ENCODE measurements at places on chromosomes 5 and 9.

- no peak for DNase-seq
Observed at GRCh38 chr9:132943651-132944293, 644 bp downstream of the TSC1 start.

DNA sequence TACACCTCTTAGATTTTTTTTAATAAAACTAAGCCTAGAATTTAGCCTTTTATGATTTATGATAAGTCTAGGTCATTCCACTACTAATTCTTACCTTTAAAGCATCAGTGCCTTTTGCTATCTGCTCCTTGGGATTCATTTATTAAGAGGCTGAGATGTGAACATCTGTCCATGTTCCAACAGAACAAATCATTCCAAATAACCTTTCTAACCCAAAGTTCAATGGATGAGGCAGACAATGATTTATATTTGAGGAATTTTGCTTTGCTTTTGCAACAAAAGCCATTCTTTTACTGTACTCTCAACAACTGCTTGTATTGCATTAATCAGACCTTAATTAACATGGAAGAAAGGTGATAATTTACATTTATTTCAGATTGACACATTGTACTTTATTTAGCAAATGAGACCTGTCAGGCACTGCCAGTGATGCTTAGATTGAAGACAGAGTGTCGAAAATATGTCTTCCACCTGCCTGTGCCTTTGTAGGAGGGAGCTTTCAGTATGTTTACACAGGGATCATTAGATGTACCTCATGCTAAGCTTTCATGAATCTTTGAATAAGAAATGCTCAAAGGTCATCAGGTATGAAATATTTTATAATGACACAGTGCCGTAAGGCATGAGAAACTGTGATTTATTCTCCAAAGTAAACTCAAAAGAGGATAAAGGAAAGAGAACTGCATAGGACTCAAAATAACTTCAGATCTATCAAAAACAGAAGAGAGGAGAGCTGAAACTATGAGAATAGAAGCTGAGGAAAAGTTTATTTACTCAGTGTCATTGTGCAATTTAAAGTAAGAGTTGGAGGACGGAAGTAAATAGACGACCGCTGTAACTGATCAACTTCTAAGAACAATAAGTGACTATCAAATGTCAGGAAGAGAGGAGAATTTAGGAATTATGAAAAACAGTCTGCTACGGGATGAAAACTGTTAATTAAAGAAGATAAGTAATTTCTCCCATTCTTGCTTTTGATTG lies 36.7 kb upstream of the IZUMO3 start:
- no peak for DNase-seq

GRCh38 chr9:136255896-136256890 lies 10.6 kb upstream of the QSOX2 start:
- DNase-seq = no peak

- peak; percentile 31 for DNase-seq
Observed at GRCh38 chr5:33832404-33833236, 59.2 kb downstream of the ADAMTS12 start.

GRCh38 chr9:107827304-107827703 lies 337.7 kb upstream of the KLF4 start:
- DNase-seq = no peak

GRCh38 chr5:178287091-178287790 lies 54.6 kb upstream of the PHYKPL start:
- DNase-seq = peak; percentile 15

DNA sequence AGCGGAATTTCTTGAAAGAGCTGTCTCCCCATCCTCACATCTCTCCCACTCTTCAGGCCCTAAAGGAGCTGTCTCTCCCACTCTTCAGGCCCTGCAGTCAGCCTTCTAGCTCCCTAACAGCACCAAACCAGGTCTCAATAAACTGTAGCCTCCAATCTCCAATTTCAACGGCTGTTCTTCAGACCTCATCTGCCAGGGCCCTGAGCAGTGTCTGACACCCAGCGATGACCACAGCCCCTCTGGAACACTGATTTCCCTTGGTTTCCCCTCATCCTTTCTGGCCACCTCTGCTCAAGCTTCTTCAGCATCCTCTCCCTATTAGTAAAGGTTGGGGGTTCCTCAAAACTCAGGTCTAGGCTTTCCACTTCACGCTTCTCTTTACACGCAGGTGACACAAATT lies 1.6 kb upstream of the P4HA2 start:
- no peak for DNase-seq

DNA sequence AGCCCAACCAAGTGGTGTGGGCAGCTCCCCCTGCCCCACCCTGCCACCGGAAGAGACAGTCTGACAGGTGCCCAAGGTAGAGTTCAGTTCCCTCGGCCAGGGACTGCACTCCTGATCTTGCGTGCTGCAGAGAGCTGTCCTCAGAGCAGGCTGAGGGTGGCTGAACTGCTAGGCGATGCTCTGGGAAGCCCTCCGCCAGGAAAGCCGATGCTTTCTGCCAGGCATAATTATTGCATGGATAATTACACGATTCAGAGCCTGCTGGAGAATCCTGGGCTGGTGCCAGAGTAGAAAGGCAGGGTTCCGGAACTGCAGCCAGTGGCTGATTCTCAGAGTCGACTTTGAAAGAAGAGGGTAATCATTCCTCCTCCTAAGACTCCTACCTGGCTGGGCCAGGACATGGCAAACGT lies 19.3 kb downstream of the KCNIP1 start:
- DNase-seq = peak; percentile 65

DNA sequence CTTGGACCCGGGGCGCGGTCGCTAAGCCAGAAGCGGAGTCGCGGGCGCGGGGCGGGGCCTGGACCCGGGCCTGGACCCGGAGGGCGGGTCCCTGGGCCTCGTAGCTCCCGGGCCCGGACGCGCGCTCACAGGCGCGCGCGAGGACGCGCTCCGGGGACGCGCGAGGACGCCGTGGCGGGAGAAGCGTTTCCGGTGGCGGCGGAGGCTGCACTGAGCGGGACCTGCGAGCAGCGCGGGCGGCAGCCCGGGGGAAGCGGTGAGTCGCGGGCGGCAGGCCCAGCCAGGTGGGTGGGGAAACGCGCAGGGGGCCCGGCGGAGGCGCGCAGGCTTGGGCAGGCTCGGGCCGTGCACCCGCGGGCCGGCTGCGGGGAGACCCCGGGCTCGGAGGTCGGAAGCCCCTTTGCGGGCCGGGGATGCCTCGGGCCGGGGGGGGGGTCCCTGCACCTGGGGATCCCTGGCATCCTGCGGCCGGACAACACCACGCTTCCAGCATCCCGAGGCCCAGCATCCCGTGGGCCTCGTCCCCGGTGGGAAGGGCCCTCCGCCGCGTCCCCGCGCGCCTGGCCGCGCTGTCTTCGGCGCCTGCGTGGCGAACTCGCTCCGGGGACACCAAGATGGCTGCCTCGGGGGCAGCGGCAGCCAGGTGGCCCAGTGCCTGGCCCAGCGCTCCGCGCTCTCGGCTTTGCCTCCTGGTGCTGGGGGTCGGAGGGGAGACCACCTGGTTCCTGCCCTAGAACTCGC lies at the start of gene SFXN1:
SFXN1 (plus strand) TSS at position 177 of the 741 bp plus-strand sequence. CDS start 13,544 bp downstream, outside the sequence.
- DNase-seq = peak; percentile 88

DNA sequence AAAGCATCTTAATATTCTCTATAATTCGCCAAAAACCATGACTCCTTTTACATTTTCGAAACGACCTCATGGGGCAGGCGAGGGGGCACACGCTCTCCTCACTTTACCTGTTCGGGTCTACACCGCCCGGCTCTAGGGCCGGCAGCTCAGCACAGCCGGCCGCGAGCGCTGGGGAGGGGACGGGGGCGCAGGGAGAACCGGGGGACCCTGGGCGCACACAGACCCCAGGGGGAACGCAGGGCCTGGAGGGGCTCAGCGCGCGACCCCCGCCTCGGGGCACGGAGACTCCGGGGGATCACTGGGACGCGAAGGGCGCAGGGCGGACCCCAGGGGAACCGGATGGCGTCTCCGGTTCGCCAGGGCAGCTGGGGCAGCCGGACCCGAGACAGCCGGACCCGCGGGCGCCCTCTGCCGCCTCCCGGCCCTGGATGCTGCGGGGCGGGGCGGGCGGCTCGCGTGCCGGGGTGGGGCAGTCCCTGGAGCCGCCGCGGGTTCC lies at the start of gene AHRR:
AHRR (plus strand) TSS at position 485 of the 496 bp plus-strand sequence. CDS start 22,189 bp downstream, outside the sequence.
- no peak for DNase-seq

- peak; percentile 68 for DNase-seq
Observed at GRCh38 chr9:134643222-134643671, 1.6 kb downstream of the COL5A1 start.

DNA sequence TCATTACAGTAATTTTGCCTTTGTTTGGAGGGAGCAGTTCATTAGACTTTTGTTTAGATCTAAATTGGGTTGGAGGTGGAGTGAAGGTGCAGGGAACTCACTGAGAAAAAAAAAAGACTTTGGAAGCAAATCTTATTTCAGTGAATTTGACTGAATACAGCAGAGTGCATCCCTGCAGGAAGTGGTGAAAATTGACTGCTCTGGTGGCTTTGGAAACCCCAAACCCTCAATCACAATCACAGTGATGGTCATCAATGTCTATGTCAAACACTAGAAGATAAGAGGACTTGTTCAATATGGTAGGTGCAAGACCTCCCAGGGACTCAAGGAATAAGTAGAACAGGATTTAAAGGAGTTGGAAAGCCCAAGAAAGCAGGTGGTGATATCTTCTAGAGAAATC lies 76.0 kb upstream of the RASA1 start:
- DNase-seq = no peak

- DNase-seq = no peak
Observed at GRCh38 chr5:171029401-171029800, 167.6 kb downstream of the RANBP17 start.

- DNase-seq = no peak
Observed at GRCh38 chr5:36666986-36667385, 60.6 kb downstream of the SLC1A3 start.

- no peak for DNase-seq
Observed at GRCh38 chr9:132753593-132753880, 83.3 kb downstream of the GTF3C4 start.

- no peak for DNase-seq
Observed at GRCh38 chr9:4206718-4207117, 93.2 kb downstream of the GLIS3 start.

DNA sequence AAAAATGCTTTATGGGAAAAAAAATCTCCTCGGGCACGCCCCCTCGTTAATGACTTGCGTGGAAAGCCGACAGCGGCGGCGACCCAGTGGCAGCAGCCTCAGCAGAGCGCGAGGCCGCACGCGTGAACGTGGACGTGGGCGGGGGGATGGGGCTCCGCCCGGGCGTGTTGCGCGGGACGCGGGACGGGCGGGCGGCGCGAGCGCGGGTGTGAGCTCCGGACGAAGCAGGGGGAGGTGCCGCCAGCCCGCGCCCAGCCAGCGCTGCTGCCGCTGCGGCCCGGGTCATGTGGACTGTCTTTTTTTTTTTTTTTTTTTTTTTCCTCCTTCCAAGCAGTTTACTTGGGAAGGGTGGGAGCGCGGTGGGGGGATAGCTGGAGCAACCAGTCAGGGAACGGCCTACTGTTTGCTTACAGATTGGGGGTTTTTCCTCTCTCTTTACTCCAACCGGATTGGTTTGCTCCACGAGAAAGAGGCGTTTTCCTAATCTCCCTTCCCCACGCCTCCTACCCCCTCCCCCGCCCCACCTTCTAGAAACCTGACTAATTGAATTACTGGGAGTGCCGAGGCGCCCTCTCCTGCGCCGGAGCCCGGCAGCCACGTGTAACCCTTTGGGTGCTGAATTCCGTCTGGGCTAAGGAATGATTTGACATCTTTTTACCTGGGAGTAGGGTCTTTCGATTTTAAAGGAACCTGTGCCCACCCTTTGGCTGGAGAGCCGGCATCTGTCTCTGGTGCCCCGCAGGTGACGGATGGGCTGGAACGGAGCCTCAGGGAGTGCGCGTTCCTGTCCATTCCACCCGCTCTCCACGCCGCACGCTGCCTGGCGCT lies 1.7 kb upstream of the EFNA5 start:
- peak; percentile 93 for DNase-seq

- DNase-seq = no peak
Observed at GRCh38 chr5:155276231-155276630, 262.7 kb downstream of the KIF4B start.

DNA sequence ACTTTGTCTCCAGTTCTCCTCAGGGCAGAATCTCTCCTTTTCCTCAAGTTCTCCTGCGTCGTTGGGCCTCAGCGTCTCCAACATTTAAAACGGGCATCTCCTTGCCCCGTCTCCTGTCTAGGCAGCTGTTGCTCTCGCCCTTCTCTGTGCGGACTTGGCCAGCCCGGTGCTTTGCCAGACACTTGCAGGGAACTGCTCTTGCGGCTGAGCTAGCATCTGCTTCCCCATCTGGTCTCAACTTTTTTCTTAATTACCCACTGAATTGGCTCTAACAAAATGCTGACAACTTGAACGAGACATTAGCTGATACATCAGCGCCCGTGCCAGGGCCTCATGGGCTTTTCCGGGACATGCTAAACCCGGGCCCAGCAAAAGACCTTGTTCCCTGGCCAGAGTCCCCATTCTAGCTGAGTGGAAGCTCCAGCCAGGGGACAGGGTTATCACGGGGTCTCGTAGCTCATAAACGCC lies 25.1 kb downstream of the ZNF618 start:
- no peak for DNase-seq

- DNase-seq = no peak
Observed at GRCh38 chr5:43648499-43649124, 45.6 kb downstream of the NNT start.

DNA sequence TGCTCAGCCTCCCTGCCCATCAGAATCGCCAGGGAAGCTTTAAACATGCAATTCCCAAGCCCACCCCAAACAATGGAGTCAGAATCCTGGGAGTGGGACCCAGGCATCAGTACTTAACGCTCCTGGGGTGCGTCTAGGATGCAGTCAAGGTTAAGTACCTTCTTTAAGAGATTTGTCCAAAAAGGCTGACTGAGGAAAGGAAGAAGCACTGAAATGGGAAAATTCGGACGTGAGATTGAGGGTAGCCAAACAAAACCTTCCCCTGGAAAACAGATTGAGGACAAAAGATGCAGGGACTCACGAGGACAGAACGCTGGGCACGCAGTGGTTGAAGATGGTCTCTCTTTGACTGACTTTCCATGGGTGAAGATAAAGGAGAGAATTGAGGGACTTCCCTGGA lies 143.5 kb downstream of the MTX3 start:
- no peak for DNase-seq

- DNase-seq = no peak
Observed at GRCh38 chr9:125761676-125762450, 14.7 kb downstream of the PBX3 start.

- DNase-seq = no peak
Observed at GRCh38 chr5:92890841-92891244, 690.2 kb downstream of the NR2F1-AS1 start.
